T-helper 17 cell (primary cell): ENCODE measurements at places on chromosomes 13 and 19.

GRCh38 chr13:96020155-96020575 lies 33.0 kb downstream of the UGGT2 start:
- H3K36me3 ChIP-seq = no peaks in the 10 kb centered on the region
- no peak overlapping the region for H3K27ac ChIP-seq
- no peaks in the 10 kb centered on the region for H3K4me1 ChIP-seq
- DNase-seq = no peak
- H3K4me3 ChIP-seq = no peak overlapping the region
- no peaks in the 10 kb centered on the region for H3K27me3 ChIP-seq

GRCh38 chr19:14019100-14019499 lies 8.8 kb upstream of the RLN3 start:
- no peaks in the 10 kb centered on the region for H3K27me3 ChIP-seq
- no peaks in the 10 kb centered on the region for H3K36me3 ChIP-seq
- peaks cover 2% of the 10 kb centered on the region for H3K4me1 ChIP-seq
- H3K27ac ChIP-seq = no peak overlapping the region

- DNase-seq = no peak
- H3K4me1 ChIP-seq = no peaks in the 10 kb centered on the region
- H3K4me3 ChIP-seq = no peak overlapping the region
- H3K27me3 ChIP-seq = peaks cover 44% of the 10 kb centered on the region
Measured at GRCh38 chr13:43761616-43762315, 25.0 kb downstream of the ENOX1 start.

- H3K27me3 ChIP-seq = peaks cover 37% of the 10 kb centered on the region
- no peak overlapping the region for H3K27ac ChIP-seq
- no peaks in the 10 kb centered on the region for H3K4me1 ChIP-seq
- H3K36me3 ChIP-seq = peaks cover 2% of the 10 kb centered on the region
Measured at GRCh38 chr13:98706446-98707110, 45.9 kb downstream of the SLC15A1 start.

- H3K27me3 ChIP-seq = no peaks in the 10 kb centered on the region
- H3K27ac ChIP-seq = peak overlapping the region; percentile 92
- peak overlapping the region; percentile 86 for H3K4me3 ChIP-seq
- H3K4me1 ChIP-seq = peaks cover 67% of the 10 kb centered on the region
- H3K36me3 ChIP-seq = peaks cover 5% of the 10 kb centered on the region
Measured at GRCh38 chr13:24267801-24268200, 41.6 kb upstream of the C1QTNF9 start.

DNA sequence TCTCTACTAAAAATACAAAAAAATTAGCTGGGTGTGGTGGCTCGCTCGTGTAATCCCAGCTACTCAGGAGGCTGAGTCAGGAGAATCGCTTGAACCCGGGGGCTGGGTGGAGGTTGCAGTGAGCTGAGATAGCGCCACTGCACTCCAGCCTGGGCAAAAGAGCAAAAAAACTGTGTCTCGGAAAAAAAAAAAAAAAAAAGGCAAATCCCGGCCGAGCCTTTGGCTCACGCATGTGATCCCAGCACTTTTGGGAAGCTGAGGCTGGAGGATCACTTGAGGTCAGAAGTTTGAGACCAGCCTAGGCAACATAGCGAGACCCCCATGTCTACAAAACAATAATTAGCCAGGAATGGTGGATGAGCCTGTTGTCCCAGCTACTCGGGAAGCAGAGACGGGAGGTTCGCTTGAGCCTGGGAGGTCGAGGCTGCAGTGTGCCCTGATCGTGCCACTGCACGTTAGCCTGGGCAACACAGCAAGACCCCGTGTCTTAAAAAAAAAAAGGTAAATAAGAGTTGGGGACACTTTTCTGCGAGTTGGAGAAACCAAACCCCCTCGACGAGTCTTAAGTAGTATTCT lies 574 bp upstream of the GPX4 start:
- no peak for DNase-seq
- H3K27ac ChIP-seq = peak overlapping the region; percentile 91
- peak overlapping the region; percentile 76 for H3K4me3 ChIP-seq
- no peaks in the 10 kb centered on the region for H3K36me3 ChIP-seq
- no peaks in the 10 kb centered on the region for H3K27me3 ChIP-seq
- peaks cover 20% of the 10 kb centered on the region for H3K4me1 ChIP-seq

- no peaks in the 10 kb centered on the region for H3K36me3 ChIP-seq
- H3K4me3 ChIP-seq = no peak overlapping the region
- no peaks in the 10 kb centered on the region for H3K27me3 ChIP-seq
- DNase-seq = no peak
Measured at GRCh38 chr13:71214821-71215220, 652.2 kb downstream of the DACH1 start.

- peaks cover 14% of the 10 kb centered on the region for H3K27me3 ChIP-seq
- no peaks in the 10 kb centered on the region for H3K36me3 ChIP-seq
- H3K4me1 ChIP-seq = no peaks in the 10 kb centered on the region
- DNase-seq = no peak
- H3K27ac ChIP-seq = no peak overlapping the region
Measured at GRCh38 chr13:100790405-100790804, 115.8 kb upstream of the TMTC4 start.

DNA sequence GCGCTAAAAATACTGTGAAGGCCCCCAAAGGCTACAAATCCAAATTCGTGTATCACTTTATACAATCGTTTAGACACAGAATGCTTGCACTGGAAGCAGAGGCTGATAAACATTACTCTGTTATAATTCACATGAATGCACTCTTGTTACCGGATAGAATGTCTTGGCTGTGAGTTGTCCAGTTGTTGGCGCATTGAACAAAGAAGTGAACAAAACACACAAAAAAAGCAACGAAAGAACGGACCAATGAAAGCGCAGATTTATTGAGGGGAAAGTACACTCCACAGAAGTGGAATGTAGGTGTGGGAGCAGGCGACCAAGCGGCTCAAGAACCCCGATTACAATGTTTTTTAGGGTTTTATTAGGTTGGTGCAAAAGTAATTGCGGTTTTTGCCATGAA lies 529 bp upstream of the ZNF418 start:
- H3K27me3 ChIP-seq = no peaks in the 10 kb centered on the region
- H3K36me3 ChIP-seq = no peaks in the 10 kb centered on the region
- peaks cover 4% of the 10 kb centered on the region for H3K4me1 ChIP-seq
- no peak for DNase-seq
- no peak overlapping the region for H3K4me3 ChIP-seq
- peak overlapping the region; percentile 85 for H3K27ac ChIP-seq

DNA sequence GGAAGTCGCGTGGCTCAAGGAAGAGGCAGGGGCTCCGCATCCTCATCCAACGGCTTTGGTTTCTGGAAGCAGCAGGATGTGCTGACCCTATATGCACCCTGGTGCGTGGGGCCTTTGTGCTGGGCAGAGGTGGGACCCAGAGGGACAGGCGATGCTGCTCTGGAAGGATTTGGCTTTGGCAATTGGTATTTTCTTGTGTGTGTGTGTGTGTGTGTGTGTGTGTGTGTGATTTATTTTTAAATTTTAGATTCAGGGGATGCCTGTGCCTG lies 321.9 kb upstream of the ZNF507 start:
- no peak overlapping the region for H3K27ac ChIP-seq
- no peaks in the 10 kb centered on the region for H3K4me1 ChIP-seq
- H3K27me3 ChIP-seq = no peaks in the 10 kb centered on the region
- no peaks in the 10 kb centered on the region for H3K36me3 ChIP-seq
- no peak for DNase-seq

GRCh38 chr19:8150178-8150865 lies 930 bp upstream of the FBN3 start:
- H3K27ac ChIP-seq = no peak overlapping the region
- DNase-seq = no peak
- H3K27me3 ChIP-seq = peaks cover 70% of the 10 kb centered on the region

DNA sequence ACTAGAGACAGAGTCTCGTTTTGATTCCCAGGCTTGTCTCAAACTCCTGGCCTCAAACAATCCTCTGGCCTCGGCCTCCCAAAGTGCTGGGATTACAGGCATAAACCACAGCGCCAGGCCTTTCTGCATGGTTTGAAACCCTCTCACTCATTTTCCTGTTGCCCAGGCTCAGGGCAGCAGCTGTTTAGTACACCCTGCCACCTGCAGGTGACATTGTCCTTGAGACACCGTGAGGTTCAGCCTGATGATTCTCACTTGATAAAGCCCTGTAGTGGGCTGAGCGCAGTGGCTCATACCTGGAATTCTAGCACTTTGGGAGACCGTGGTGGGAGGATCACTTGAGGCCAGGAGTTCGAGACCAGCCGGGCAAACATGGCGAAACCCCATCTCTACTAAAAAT lies 12.5 kb downstream of the IL12RB1 start:
- DNase-seq = no peak
- H3K36me3 ChIP-seq = peaks cover 7% of the 10 kb centered on the region
- H3K27me3 ChIP-seq = no peaks in the 10 kb centered on the region
- no peak overlapping the region for H3K4me3 ChIP-seq
- H3K27ac ChIP-seq = peak overlapping the region; percentile 85
- peaks cover 8% of the 10 kb centered on the region for H3K4me1 ChIP-seq

DNA sequence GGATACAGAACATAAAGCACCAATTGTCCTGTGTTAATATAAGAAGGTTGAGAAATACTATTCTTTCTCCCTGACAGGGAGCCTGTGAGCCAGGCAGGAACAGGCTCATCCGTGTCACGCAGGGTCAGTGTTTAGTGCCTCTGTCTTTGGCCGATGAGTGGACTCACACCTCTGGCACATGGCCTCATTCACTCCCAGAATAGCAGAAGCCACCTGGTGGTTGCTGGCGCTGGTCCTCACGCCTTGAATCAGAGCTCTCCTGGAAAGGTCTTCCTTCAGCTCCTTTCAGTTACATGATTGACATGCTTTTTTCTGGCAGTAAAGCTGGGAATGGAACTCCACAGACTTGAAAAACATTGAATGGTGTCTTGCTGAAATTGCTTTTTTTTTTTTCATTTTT lies 28.1 kb upstream of the SIAH3 start:
- H3K36me3 ChIP-seq = peaks cover 2% of the 10 kb centered on the region
- H3K4me3 ChIP-seq = no peak overlapping the region
- no peak for DNase-seq
- peaks cover 3% of the 10 kb centered on the region for H3K4me1 ChIP-seq

- H3K4me1 ChIP-seq = peaks cover 8% of the 10 kb centered on the region
- H3K27me3 ChIP-seq = peaks cover 13% of the 10 kb centered on the region
- no peak overlapping the region for H3K4me3 ChIP-seq
- no peak for DNase-seq
- H3K36me3 ChIP-seq = no peaks in the 10 kb centered on the region
Measured at GRCh38 chr13:20708216-20708615, 4.7 kb downstream of the IL17D start.

GRCh38 chr19:54691582-54692297 lies 29.0 kb downstream of the LILRB4 start:
- no peak overlapping the region for H3K27ac ChIP-seq
- peaks cover 45% of the 10 kb centered on the region for H3K27me3 ChIP-seq
- no peak for DNase-seq
- peaks cover 2% of the 10 kb centered on the region for H3K36me3 ChIP-seq
- no peak overlapping the region for H3K4me3 ChIP-seq

DNA sequence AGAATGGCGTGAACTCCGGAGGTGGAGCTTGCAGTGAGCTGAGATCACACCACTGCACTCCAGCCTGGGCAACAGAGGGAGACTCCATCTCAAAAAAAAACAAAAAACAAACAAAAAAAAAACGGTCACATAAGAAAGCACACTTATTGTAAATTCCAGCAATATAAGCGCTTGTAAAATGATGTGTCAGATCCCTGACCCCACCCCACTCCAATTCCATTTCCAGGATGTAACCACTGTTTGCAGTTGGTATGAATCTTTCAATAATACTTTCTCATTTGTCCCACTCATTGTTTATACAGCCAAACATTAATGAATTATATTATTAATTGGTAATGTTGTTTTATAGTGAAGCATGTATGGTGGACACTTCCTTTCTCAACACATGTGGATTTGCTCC lies 15.9 kb upstream of the CEACAM1 start:
- H3K36me3 ChIP-seq = peaks cover 2% of the 10 kb centered on the region
- no peak for DNase-seq
- no peak overlapping the region for H3K4me3 ChIP-seq
- H3K27me3 ChIP-seq = peaks cover 10% of the 10 kb centered on the region

DNA sequence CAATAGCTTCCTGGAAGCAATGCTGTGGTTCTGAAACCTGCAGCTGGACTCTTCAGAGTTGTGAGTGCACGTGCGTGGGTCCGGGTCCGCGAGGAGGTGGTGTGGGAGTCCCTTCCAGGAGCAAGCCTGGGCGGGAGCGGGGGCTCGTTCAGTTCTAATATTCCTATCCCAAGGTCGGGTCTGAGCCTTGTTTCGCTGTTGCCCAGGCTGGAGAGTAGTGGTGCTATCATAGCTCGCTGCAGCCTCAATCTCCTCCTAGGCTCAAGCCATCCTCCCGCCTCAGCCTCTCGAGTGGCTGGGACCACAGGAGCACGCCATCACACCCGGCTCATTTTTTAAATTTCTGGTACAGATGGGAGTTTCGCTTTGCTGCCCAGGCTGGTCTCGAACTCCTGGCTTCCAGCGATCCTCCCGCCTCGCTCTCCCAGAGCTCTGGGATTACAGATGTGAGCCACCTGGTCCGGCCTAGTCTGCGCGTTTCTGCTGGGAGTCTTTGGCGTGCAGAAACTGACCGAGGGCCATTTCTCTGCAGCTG lies 625 bp downstream of the ZFP82 start:
- peaks cover 17% of the 10 kb centered on the region for H3K4me1 ChIP-seq
- H3K27me3 ChIP-seq = peaks cover 5% of the 10 kb centered on the region
- H3K27ac ChIP-seq = peak overlapping the region; percentile 96

DNA sequence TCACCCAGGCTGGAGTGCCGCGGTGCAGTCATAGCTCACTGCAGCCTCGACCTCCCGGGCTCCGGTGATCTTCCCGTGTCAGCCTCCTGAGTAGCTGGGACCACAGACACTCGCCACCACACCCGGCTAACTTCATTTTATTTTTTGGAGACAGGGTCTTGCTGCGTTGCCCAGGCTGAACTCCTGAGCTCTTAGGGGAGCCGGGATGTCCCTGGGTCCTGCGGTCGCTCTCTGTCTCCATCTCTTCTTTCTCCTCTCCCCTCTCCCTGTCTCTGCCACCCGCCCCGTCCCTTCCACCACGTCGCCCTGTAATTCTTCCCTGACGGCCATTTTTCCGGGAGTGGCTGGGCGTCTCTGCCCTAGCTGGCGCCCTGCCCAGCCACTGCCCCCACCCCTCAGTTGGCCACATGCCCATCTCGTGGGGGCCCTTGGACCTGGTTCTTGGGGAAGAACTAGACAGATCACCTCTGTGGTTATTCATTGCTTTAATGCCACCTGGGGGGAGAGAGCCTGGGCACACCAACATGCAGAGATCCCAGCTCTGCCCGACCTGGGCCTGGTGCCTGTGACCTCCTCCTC lies 18.9 kb downstream of the ARID3A start:
- H3K27me3 ChIP-seq = no peaks in the 10 kb centered on the region
- H3K4me3 ChIP-seq = no peak overlapping the region
- H3K36me3 ChIP-seq = no peaks in the 10 kb centered on the region
- DNase-seq = no peak
- H3K27ac ChIP-seq = no peak overlapping the region
- peaks cover 15% of the 10 kb centered on the region for H3K4me1 ChIP-seq
